ENCODE measurements at places on chromosomes 1 and 21.

DNA sequence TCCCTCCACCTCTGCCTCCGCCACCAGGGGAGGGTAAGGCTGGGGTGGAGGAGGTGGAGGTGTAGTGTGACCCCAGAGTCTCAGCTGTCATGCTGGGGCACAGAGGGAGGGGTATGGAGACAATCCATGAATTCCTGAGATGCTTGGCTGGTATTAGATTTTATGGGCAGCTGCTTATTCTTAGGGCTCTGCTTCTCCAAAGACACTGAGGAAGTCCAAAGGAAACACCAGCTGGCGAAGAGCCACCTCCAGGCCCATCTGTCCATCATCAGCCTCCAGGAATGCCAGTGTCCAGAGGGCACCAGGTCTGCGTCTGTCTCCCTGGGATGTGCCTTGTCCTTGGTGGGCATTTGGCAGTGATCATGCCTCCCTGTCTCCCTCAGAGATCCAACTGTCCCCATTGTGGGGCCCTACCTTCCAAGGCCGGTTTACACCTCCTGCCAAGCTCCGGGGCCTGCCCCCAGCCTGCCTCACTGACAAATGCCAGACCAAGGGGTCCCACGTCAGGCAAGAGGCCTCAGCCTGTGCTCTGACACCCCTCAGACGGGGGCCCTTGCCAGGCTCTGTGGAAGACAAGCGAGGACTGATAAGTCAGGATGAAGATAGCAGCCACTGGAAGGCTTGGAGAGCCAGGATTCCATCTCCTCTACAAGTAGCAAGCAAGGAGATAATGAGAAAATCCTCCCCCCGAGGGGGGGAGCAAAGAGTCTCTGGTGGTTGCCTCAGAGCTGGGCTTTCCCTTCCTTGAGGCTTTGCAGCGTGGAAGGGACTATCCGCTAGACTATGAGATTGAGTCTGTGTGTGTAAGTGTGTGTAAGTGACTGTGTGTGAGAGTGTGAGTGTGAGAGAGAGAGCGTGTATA lies 1.6 kb downstream of the TNNI1 start:
- no peak for DNase-seq

- DNase-seq, result no peak
Observed at GRCh38 chr1:232837087-232837486, 31.9 kb downstream of the MAP10 start.

GRCh38 chr1:1264868-1265272 lies 8.8 kb downstream of the UBE2J2 start:
- DNase-seq, result no peak

GRCh38 chr1:223319905-223320580 lies 43.9 kb downstream of the SUSD4 start:
- DNase-seq, result no peak

DNA sequence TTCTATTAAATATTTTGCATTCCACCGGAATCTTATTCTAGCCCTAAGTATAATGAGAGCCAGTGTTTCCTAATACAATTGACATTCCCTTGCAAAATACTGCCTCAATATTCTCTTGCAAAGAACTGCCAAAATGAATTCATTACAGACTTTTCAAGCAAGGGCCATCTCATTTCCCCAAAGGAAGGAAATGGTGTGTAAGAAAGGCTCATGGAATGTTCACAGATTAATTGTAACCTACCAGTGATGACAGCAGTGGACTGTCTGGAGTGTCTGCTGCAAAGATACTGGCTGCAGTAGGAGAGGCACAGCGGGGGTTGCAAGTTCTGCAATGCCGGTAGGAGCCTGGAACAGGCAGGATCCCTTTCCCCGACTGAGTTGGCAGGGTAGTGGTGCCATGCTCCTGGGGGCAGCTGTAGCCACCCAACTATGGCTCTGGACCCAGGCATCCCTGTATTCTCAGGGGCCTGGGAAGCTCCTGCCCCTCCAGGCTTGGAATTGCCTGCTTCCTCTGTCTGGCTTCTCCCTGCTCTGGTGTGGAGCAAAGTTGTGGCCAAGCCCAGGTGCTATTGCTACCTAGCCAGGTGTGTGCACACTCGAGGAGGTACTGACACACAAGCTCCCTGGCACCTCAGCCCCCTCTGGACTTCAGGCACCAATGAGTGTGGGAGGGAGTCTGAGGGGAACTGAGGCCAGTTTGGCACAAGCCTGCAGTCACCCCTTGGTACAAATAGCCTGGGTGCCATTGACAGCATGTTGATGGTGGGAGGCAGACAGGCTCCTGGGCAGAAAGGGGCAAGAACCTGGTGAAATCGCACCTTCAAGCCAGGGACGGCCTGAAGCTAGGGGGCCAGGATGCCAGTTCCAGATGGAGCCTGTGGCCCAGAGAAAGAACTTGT lies 1371.0 kb downstream of the KCNT2 start:
- no peak for DNase-seq

GRCh38 chr1:28668191-28668955 lies at the start of gene GMEB1:
Gene GMEB1 (plus strand): TSS chr1:28668784. CDS start chr1:28683613, 14,829 bp downstream.
- peak; percentile 35 for DNase-seq

DNA sequence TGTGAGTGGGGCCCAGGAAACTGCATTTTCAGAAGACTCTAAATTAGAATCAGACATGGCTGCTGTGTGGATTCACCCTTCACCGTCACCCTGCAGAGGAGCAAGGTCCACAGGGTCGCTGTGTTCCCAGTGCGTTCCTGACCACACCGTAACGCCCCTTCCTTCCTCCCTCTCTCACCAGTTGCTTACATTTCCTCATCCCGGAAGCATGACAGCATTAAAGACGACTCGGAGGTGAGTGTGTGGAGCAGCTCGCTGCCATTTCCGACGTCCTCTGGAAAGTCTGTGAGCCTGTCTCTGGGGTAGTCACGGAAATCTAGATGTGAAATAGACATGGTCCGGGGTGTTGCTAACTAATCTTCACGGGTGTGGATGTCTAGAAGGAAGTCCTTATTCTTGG lies 45.9 kb downstream of the FAAP20 start:
- DNase-seq, result no peak

GRCh38 chr1:44655609-44656008 lies 18.7 kb downstream of the TMEM53 start:
- DNase-seq, result no peak

- DNase-seq, result no peak
Observed at GRCh38 chr1:75579046-75579445, 31.9 kb downstream of the SLC44A5 start.

DNA sequence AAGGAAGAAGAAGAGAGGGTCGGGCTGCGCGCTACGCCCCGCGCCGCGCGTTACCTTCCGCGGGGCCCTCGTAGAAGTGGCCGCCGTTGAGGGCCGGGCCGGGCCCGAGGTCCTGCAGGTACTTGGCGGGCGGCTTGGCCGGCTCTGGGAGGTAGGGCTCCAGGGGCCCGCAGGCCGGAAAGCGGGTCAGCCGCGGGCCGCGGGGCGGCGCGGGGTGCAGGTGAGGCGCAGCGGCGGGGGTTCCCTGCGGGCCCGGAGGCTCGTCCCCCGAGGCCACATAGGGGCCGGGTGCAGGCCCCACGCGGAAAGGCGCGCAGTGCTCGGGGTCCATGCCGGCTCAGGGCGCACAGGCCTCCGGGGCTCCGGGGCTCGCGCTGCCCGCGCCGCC lies 196 bp downstream of the ALX3 start:
- DNase-seq, result no peak

GRCh38 chr1:188769181-188769580 lies 1708.5 kb downstream of the BRINP3 start:
- no peak for DNase-seq

DNA sequence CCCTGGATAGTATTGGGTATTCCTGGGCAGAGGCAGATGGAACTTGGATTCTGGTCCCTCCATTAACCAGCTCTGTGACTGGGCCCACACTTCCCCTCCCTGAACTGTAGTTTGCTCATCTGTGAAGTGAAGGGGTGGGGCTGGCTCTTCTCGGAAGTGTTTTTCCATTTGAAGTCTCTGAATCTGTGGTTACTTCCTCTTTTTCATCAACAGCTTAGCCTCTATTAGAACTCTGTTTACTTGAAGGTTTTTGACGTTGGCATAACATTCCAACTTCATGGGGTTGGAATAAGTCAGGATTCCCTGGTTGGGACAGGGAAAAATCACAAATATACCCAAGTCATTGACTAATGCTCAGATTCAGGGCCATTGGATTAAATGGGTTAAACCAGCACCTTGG lies 3.6 kb downstream of the KIAA0040 start:
- DNase-seq, result no peak

GRCh38 chr1:154627257-154628120 lies 19.5 kb upstream of the ADAR start:
- no peak for DNase-seq
